Body of pancreas (tissue), 4 donors: ENCODE measurements at places on chromosomes 12 and 14. TPM values are rescaled to one million over a fixed set of nuclear protein-coding genes. Genes with fewer than 3 reads are reported as not detected.

GRCh38 chr14:74400031-74400685 lies 25.9 kb downstream of the SYNDIG1L start:
- H3K4me1 ChIP-seq, result peaks cover 11% of the 10 kb centered on the region
- H3K36me3 ChIP-seq, result no peaks in the 10 kb centered on the region
- DNase-seq, result no peak
- no peak overlapping the region for H3K27ac ChIP-seq
- H3K27me3 ChIP-seq, result no peaks in the 10 kb centered on the region

GRCh38 chr12:22088886-22089285 lies 42.9 kb downstream of the CMAS start:
- H3K4me1 ChIP-seq, result no peaks in the 10 kb centered on the region
- H3K36me3 ChIP-seq, result no peaks in the 10 kb centered on the region
- DNase-seq, result no peak
- H3K27me3 ChIP-seq, result no peaks in the 10 kb centered on the region
- no peak overlapping the region for H3K27ac ChIP-seq

Gene CLEC1B
- not detected for total RNA-seq

GRCh38 chr12:87020071-87020470 lies 763.9 kb upstream of the MGAT4C start:
- no peak for DNase-seq
- no peak overlapping the region for H3K4me3 ChIP-seq
- no peak overlapping the region for H3K27ac ChIP-seq
- H3K4me1 ChIP-seq, result no peaks in the 10 kb centered on the region
- H3K36me3 ChIP-seq, result no peaks in the 10 kb centered on the region

- no peak overlapping the region for H3K4me3 ChIP-seq
- no peaks in the 10 kb centered on the region for H3K36me3 ChIP-seq
- H3K27me3 ChIP-seq, result no peaks in the 10 kb centered on the region
- H3K27ac ChIP-seq, result no peak overlapping the region
These were observed 46.5 kb downstream of the BTBD7 start for GRCh38 chr14:93286212-93286890.

GRCh38 chr12:72093930-72094329 lies 155.3 kb downstream of the TPH2 start:
- H3K36me3 ChIP-seq, result no peaks in the 10 kb centered on the region
- H3K4me1 ChIP-seq, result peaks cover 33% of the 10 kb centered on the region
- DNase-seq, result peak; percentile 38
- H3K4me3 ChIP-seq, result no peak overlapping the region
- H3K27me3 ChIP-seq, result no peaks in the 10 kb centered on the region
- H3K27ac ChIP-seq, result no peak overlapping the region

Gene NAA30
- 8.2 TPM for total RNA-seq

DNA sequence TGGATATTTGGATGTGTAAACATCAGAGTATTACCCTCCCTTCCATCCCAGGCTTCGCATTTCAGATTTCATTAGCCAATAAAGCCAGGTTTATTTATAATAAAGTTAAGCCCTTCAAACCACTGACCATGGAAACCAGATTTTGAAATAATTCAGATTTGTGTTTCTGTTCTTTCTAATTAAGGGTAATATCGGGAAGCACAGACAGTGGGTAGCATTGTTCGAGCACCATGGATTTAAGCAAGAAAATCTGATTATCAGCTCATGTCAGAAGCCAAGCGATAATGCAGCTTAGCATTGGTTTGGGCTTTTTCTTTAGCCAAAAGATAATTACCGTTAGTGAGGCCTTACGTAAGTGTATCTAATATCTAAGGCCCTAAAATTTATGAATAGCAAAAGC lies 116.1 kb downstream of the C12orf42 start:
- no peak for DNase-seq
- no peaks in the 10 kb centered on the region for H3K36me3 ChIP-seq
- no peak overlapping the region for H3K4me3 ChIP-seq
- H3K27ac ChIP-seq, result no peak overlapping the region
- no peaks in the 10 kb centered on the region for H3K4me1 ChIP-seq

DNA sequence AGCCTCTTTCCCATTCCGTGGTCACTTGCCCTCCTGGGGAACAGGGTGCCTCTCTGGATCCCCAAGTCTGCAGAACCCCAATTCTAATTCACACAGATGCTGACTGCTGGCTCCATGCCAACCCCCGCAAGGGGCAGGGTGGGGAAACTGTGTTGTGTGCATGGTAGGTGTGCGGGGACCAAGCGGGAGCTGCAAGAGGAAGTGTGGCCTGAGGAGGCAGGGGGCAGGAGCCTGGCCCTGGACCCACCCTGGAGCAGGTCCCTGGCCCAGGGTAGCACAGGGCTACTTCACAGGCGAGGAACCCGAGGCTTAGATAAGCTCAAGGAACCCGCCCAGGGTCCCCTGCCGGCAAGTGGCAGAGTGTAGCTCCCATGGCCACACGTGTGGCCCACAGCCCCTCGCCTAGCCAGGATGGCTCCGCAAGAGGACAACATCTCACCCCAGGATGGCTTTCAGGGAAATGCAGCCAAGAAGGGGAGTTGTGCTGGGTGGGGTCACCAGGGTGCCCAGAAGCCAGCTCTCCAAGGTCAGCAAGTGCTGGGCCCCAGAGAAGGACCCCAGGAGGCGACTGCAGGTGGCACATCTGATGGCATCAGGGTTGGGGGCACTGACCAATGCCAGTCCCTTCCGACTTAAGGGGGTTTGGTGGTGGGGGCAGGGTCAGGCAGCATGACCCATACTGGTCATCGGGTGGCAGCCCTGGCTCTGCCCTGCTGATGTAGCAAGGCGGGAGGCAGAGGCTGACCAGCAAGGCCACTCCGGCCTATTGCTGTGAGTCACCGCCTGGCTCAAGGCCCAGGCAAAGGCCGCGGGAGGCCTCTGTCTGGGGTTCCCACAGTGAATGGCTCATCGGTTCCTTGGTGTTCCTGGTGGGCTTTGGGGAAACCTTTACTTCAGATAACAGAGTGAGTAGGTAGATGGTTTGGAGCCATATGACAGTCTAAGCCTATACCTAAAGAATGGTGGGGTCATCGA lies 37.3 kb upstream of the EML1 start:
- peak; percentile 83 for DNase-seq
- H3K27ac ChIP-seq, result peak overlapping the region; percentile 30
- H3K4me1 ChIP-seq, result peaks cover 36% of the 10 kb centered on the region
- no peak overlapping the region for H3K4me3 ChIP-seq
- H3K36me3 ChIP-seq, result no peaks in the 10 kb centered on the region
- H3K27me3 ChIP-seq, result no peaks in the 10 kb centered on the region

Gene NTF3
- not detected for total RNA-seq

Gene CLEC9A
- total RNA-seq, result not detected

- DNase-seq, result no peak
- H3K4me1 ChIP-seq, result no peaks in the 10 kb centered on the region
- H3K27ac ChIP-seq, result no peak overlapping the region
- H3K27me3 ChIP-seq, result no peaks in the 10 kb centered on the region
- H3K4me3 ChIP-seq, result no peak overlapping the region
These were observed 97.1 kb downstream of the SLC38A6 start for GRCh38 chr14:61077951-61078720.

DNA sequence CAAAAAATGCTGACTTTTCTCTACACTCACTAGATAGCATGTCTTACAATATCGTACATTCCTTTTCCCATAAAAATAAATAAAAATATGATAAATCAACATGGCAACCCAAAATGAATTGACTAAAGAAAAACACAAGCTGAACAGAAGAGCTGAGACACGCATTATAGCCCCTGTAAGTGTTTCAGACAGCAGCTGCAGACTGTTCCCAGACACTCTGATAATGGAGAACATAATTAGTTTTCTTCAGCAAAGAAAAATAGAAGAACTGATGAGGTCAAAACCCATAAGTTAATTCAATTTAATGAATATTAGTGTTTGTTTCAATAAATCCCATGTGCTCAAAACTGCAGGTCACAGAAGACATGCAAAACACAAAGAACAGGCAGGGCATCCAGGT lies 23.8 kb downstream of the ST8SIA1 start:
- H3K27me3 ChIP-seq, result no peaks in the 10 kb centered on the region
- H3K36me3 ChIP-seq, result no peaks in the 10 kb centered on the region
- no peak overlapping the region for H3K27ac ChIP-seq
- no peak overlapping the region for H3K4me3 ChIP-seq

- no peak overlapping the region for H3K4me3 ChIP-seq
- H3K27ac ChIP-seq, result no peak overlapping the region
- peaks cover 11% of the 10 kb centered on the region for H3K4me1 ChIP-seq
- no peaks in the 10 kb centered on the region for H3K27me3 ChIP-seq
- DNase-seq, result no peak
These were observed 39.3 kb downstream of the RAB35 start for GRCh38 chr12:120077260-120077659.

Gene MIP
- total RNA-seq, result not detected

DNA sequence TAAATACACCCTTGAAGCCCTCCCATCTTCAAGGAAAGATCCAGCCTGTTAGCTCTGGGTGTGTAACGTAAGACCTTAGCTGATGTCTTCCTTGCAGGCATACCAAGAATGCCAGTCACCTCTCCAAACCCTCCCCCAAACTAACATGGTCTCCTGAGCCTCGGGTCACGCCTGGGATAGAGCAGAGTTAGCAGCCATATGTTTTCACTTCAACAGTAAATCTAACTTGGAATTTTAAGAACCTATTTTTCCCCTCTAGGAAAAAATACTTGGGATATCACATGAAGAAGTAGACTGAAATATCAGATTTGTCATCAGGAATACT lies 27.9 kb downstream of the BCL2L14 start:
- H3K36me3 ChIP-seq, result no peaks in the 10 kb centered on the region
- no peaks in the 10 kb centered on the region for H3K27me3 ChIP-seq
- DNase-seq, result no peak

- peaks cover 90% of the 10 kb centered on the region for H3K4me1 ChIP-seq
- H3K27me3 ChIP-seq, result no peaks in the 10 kb centered on the region
- H3K4me3 ChIP-seq, result no peak overlapping the region
- DNase-seq, result peak; percentile 96
- H3K27ac ChIP-seq, result peak overlapping the region; percentile 91
These were observed 49.1 kb downstream of the CCDC85C start for GRCh38 chr14:99554757-99555531.

Gene DPPA3
- total RNA-seq, result not detected

DNA sequence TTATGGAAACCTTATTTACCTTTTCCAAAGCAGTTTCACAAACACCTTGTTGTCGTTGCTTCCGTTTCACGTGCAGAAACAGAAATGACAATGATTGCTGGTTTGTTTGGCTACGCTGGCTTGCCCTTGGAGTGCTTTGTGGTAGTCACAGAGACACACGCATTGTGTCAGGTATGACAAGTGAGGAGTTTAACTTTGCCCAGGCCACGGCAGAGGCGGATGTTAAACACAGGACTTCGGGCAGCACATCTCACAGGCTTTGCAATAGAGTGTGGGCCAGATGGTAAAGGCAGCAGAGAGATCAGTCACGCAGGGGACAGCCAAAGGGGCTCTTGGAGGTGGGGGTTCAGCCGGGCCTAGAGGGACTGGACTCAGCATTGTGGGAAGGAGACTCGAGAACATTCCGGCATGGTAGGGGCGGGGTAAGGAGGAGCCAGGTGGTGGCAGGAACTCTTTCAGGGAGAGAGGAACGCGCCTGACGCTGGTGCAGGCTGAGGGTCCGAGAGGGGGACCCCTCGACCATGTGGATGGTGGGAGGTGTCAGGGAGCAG lies 59.8 kb upstream of the KCNA1 start:
- H3K4me1 ChIP-seq, result no peaks in the 10 kb centered on the region
- no peak for DNase-seq
- H3K4me3 ChIP-seq, result no peak overlapping the region
- no peak overlapping the region for H3K27ac ChIP-seq

GRCh38 chr14:100078997-100079725 lies 13.9 kb downstream of the EVL start:
- H3K27ac ChIP-seq, result no peak overlapping the region
- no peak overlapping the region for H3K4me3 ChIP-seq
- H3K36me3 ChIP-seq, result no peaks in the 10 kb centered on the region
- H3K4me1 ChIP-seq, result peaks cover 6% of the 10 kb centered on the region
- H3K27me3 ChIP-seq, result no peaks in the 10 kb centered on the region

Gene RGS6
- total RNA-seq, result 1.3 TPM

DNA sequence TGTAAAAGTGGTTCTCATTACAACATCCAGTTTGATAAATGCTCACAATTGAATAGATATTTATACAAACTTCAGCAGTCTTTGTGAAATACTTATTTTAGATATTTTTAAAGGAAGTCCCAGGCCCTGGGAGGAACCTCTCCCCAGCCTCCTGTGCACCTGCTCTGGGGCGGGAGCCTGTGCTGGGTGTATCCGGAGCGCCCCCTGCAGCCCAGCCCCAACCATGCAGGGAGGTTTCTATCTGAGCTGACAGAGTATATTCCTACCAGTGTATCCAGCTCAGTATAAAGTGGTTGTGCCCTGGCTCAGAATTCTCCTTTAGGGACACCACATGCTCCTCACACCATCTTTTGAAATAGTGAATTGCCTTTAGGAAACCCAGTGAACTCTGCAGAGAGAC lies 851.8 kb downstream of the TMEM121 start:
- no peaks in the 10 kb centered on the region for H3K36me3 ChIP-seq
- H3K27me3 ChIP-seq, result no peaks in the 10 kb centered on the region
- no peak overlapping the region for H3K27ac ChIP-seq
- DNase-seq, result peak; percentile 19

GRCh38 chr12:1533602-1534304 lies 60.6 kb downstream of the FBXL14 start:
- peaks cover 30% of the 10 kb centered on the region for H3K27me3 ChIP-seq
- no peak for DNase-seq
- no peak overlapping the region for H3K27ac ChIP-seq
- H3K4me1 ChIP-seq, result peaks cover 6% of the 10 kb centered on the region
- no peaks in the 10 kb centered on the region for H3K36me3 ChIP-seq
- no peak overlapping the region for H3K4me3 ChIP-seq

Gene SYNE2
- total RNA-seq, result 163 TPM

- no peak overlapping the region for H3K4me3 ChIP-seq
- peaks cover 18% of the 10 kb centered on the region for H3K36me3 ChIP-seq
- no peaks in the 10 kb centered on the region for H3K4me1 ChIP-seq
- no peak for DNase-seq
These were observed 21.3 kb downstream of the BRAP start for GRCh38 chr12:111664499-111664898.

Gene GPX2
- total RNA-seq, result 26.7 TPM

DNA sequence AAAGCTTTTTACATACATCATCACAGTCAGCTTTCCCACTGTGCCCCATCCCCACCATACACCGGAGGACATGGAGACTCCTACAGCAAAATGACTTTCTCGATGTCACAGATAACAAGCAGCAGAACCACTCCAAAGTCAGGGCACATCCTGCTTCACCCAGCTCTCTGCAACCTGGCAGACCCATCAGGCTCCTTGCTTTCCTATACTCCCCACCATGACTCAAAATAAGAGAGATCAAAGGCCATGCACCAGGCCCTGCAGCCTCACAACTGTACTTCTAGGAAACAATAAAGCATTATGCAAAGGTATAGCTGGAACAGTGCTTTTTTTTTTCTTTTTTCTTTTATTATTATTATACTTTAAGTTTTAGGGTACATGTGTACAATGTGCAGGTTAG lies 187.4 kb downstream of the DPF3 start:
- H3K27me3 ChIP-seq, result no peaks in the 10 kb centered on the region
- H3K4me3 ChIP-seq, result no peak overlapping the region

DNA sequence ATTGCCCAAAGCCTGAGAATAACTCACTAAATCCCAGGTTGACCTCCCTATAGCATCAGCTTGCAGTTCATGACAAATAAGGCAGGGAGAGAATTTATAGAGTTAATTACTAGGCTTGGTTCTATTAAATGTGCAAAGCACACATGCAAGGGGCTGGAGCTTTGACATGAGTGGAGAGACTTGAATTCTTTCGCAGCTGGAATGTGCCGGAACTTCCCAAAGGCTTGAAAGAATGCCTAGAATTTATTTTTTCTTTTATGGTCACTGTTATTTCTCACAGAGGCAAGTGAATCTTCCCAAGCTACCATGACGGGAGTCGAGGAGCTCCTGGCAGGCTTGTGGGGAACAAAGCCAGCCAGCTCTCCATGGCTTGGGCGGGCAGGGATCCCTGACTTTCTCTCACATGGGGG lies 95.5 kb upstream of the USP44 start:
- H3K4me1 ChIP-seq, result peaks cover 24% of the 10 kb centered on the region
- H3K27me3 ChIP-seq, result no peaks in the 10 kb centered on the region
- H3K27ac ChIP-seq, result no peak overlapping the region
- no peak for DNase-seq
